NCI-H524 treated with DMSO at 0.1 percent for 48 hours (cell line): ENCODE measurements at places on chromosomes 12 and 14.

DNA sequence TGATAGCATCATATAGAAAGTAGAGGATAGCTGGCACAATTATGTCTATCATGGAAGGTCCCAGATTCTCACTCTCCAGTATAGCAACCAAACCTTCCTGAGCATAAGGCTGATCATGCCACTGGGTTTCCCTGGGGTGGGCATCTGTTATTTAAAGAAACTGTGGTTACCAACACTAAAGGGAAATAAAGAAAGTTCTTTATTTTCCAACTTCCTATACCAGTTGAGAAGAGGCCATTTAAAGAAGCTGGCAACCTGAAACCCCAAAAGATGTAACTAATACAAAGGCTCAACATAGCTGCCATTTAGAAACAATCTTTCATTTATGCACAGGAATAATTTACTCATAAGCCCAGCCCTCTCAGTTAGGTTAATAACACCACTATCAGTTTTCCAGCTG, 3.1 kb downstream of the BCAT1 start:
- DNase-seq: no peak

DNA sequence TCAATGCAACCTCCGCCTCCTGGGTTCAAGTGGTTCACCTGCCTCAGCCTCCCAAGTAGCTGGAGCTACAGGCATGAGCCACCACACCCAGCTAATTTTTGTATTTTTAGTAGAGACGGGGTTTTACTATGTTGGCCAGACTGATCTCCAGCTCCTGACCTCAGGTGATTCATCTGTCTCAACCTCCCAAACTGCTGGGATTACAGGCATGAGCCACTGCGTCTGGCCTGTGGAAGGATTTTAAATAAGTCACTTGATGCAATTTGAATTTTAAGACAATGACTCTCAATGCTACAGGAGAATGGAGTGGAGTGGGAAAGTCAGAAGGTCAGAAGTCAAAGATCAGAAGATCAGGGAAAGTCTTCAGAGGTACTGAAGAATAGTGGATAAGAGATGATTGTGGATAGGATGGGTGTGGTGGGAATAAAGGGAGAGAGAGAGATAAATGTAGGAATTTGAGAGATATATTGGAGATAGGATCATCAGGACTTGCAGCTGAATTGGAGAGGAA, 15.4 kb downstream of the TMEM52B start:
- DNase-seq: no peak

DNA sequence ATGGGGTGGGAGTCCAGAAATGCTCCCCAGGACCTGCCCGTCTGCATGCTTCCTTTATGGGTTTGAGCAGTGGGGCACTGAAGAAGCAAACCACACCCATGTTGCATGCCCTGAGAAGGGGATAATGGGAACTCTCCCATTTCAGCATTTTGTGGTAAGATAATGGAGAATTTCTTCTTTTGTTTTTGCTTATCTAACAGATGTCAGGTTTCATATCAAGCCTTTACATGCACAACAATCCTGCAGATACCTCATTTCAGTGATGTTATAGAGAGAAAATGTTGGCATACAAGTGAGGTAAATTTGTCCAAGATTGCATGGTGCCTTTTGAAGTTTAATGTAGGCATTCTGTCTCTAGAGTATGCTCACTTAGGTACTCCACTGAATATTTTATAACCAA, 177.0 kb downstream of the ALX1 start:
- no peak for DNase-seq

GRCh38 chr14:91186515-91187066, 57.9 kb downstream of the GPR68 start:
- DNase-seq: no peak

- no peak for DNase-seq
Measured at GRCh38 chr12:59386236-59386635, 209.6 kb upstream of the SLC16A7 start.

DNA sequence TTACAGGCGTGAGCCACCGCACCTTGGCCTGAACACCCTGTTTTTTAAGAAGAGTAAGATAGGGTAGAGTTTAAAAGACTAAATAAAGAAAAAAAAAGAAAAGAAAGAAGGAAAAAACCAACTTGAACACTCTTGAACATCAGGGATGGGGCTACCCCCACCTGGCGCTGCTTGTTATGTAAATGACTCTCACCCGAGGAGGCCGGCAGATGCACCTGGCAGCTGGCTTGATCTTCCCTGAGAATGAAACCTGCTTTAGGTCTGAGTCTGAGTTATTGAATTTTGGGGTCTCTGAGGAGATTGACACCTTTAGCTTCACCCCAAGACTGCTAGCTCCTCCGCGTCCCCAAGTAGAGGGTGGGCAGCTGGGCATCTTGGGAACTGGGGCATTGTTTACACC, 15.5 kb upstream of the MEG3 start:
- no peak for DNase-seq

- DNase-seq: no peak
Measured at GRCh38 chr14:60544659-60545058, 35.7 kb downstream of the SIX6 start.

- DNase-seq: peak; percentile 23
Measured at GRCh38 chr12:89316705-89317139, 35.6 kb downstream of the DUSP6 start.

GRCh38 chr12:44229846-44230245, 394.0 kb downstream of the TMEM117 start:
- no peak for DNase-seq

DNA sequence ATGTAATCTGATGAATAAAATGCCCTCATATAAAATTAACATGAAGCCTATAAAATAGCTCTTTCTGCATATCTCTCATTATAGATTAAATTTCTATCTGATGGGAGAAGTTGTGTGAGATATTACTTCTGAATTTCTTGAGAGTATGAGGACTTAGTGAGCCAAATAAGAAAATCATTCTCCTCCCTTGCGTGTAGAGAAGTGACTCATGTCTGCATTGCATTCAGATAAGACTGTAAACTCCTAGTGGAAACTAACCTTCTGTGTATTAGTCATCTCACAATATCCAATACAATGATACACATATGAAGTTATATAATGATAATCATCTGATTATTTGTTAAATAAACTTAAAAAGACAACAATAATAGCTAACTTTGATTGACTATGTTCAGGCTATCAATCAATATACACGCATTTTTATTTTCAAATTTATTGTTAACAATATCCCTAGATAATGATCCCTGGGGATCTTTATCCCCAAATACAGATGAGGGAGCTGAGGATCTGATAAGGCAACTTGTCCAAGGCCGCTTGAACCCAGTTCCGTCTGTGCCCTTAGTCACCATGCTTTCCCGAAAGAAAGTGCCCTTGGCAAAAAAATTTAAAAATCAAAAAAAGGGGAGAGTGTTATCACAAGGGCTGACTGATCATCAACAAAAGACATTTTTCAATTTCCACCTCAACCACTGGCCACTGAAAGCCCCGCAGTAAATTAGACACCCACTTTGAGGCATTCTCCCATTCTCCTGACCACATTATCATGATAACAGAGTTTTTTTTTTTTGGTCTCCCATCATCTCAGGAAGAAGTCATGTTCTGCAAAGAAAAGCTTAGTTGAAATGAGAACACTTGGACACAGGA, 189.2 kb upstream of the RASSF8 start:
- DNase-seq: no peak

GRCh38 chr14:74658535-74659131, 46.6 kb upstream of the LTBP2 start:
- DNase-seq: no peak

DNA sequence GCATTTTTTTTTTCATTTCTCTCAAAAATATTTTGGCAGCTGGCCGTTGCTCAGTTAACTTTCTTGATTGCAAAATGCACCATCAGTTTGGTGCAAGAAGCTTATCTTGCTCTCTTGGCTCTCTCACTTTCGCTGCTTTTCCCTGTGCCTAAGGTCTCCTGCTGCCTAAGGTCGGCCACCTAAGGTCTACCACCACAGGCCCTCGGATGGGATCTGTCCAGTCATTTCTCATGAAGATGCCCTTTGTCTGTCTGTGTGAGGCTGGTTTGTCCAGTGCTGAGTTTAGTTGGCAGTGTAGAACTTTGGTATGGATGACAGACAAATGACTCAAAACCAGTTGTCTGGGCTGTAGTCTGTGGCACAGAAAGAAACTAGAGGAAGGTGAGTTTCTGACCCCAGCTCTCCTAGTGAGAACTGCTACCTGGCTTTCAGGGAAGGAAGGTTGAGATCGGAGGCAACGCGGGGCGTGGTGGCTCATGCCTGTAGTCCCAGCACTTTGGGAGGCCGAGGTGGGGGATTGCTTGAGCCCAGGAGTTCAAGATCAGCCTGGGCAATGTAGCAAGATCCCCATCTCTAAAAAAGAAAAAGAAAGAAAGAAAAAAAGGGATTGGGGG, 2.6 kb downstream of the MLXIP start:
- no peak for DNase-seq
